RWPE1 (cell line): ENCODE measurements at places on chromosomes 5 and 9.

- no peak for DNase-seq
These were observed 290.1 kb downstream of the AGTPBP1 start for GRCh38 chr9:85451680-85452079.

GRCh38 chr5:34522599-34523386 is 133.3 kb upstream of the RAI14 start:
- peak; percentile 71 for DNase-seq

- DNase-seq: no peak
These were observed 460.0 kb upstream of the BRINP1 start for GRCh38 chr9:119829186-119829585.

- DNase-seq: no peak
These were observed 137.5 kb downstream of the CPLANE1 start for GRCh38 chr5:37111426-37112382.

DNA sequence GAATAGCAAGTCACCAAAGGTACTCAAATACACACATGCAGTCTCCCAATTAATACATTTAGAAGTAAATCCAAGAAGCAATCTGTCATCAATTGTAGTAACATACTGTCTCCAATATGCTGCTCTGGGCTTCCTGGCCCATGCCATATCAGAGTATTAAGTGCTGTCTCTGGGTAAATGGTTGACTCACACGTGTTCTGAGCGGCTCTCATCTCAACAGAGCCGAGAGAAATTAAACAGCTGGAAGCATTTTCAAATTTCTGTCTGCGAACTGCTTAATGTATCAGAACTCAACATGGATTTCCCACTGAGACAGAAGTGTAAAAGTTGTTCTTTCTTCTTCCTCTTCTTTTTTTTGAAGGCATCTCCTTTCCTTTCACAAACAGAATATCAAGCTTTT is 247.3 kb upstream of the TAS2R1 start:
- no peak for DNase-seq

- no peak for DNase-seq
These were observed 138.3 kb downstream of the PAX5 start for GRCh38 chr9:36895744-36896260.

DNA sequence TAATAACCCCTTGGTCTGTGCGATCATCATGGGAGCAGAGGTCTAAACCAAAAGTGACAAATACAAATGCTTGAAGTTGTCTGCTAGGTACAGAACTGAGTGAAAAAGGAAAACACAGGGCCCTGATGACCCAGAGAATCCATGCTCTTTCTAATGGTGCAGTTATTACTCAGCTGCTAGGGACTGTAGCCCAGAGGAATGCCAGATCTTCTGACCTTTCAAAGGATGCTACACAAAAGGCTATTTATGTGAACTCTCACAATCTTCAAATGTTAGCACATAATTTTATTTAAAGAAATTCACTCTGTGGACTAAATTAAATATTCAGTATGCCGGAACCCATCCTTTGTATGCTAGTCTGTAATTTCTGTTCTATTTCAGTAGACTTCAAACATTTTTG is 79.9 kb downstream of the PRR16 start:
- DNase-seq: no peak

- no peak for DNase-seq
These were observed 2.1 kb upstream of the TLX3 start for GRCh38 chr5:171306781-171307591.

DNA sequence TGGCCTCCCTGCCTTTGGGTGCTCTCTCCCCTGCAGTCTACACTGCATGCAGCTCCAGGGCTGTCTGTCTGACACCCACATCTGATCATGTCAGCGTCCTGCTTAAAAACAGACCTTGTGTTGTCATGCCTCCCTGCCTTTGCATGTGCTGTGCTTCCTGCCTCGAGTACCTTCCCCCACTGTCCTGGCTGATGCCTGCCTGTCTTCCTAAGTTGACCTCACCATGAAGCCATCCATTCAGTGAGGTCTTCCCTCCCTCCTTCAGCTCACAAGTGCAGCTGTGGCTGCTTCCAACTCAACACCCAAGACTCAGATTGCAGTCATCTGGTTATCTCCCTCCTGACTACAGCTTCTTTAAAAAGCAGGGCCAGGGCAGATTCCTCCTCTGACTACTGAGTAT is 5.5 kb downstream of the ANGPTL2 start:
- no peak for DNase-seq

DNA sequence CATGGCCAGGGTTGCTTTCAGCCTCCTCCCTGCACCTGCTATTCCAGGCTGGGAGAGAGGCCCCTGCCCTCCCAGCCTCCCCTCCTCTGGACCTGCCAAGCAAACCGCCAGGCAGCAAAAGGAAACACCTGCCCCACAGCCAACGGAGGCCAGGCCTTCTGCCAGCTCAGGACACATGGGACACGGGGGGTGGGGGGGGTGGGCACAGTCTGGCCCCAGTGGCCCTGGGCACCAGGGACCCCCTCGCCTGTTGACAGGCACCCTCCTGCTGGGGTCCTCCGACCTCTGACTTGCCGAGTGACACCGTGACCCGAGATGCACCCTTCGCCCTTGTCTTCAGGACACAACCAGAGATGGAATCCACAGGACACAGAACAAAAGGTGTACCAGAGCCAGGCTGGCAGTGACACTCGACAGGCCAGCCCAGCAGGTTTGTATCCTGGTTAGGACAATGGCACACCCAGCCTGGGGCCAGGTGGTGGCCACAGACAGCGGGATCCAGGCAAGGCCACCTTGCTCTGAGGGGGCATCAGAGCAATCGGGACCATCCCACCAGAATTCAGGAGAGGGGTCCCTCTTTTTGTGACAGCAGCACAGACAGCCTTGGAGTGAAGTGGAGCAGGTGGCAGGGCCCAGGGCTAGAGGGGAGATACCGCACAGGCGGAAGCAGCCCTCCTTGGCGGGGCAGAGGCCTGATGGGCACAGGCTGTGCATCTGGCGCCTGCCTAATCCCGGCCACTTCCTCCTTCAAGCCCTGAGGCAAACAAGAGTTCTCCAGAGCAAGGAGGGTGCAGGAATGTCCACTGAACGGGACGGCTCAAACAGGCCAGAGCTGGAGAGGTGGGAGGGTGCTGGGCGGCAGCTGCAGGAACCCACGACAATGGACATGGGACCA is 1.3 kb upstream of the TMEM210 start:
- no peak for DNase-seq

GRCh38 chr9:84340535-84340934 is at the start of gene SLC28A3:
Gene SLC28A3, minus strand, starts transcription at chr9:84340758. Its CDS starts 125 bp downstream, at chr9:84340633.
- DNase-seq: no peak

GRCh38 chr5:1564824-1565736 is 41.3 kb upstream of the LPCAT1 start:
- no peak for DNase-seq

- DNase-seq: peak; percentile 5
These were observed 103.1 kb upstream of the ISL1 start for GRCh38 chr5:51279983-51280706.

DNA sequence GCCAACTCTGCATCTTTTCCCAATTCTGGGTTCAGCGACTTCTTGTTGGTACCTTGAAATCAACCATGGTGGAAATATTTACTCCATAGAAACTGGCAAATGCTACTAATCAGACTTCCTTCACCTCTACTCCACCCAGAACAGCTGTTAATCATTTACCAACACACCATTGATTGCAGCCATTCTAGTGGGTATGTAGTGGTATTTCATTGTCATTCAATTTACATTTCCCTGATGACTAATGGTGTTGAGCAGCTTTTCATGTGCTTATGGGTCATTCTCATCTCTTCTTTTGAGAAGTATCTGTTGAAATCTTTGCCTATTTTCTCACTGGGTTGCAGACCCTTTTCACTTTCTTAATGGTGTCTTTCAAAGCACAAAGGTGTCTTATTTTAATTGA is 122.4 kb upstream of the MSX2 start:
- no peak for DNase-seq

DNA sequence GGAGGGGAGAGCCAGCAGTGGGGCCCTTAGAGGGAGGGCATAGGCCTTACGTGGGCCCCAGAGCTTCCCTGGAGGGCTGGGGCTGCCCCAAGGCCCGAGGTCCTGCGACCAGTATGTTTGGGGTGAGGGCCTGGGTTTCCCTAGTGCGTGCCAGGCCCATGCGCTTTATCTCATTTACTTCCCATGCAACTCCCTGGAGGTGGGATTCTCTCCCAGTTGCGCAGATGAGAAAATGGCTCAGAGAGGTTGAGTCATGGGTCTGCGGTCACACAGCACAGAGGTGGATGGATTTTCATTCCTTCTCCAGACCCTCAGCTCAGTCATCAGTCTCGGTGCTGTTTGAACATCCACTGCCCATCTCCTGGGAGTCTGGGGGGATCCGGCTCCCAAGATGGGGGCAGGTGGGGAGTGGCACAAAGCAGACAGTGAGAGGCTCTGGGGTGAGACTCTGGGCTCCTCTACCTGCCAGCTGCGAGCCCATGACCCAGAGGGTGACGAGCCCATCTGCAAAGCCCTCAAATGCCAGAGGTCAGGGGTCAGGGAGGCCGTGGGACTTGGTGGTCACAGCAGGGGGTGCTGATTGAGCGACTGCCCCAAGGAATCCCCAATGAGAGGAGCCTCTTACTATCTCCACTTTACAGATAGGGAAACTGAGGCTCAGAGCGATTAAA is 171.2 kb downstream of the GAPVD1 start:
- no peak for DNase-seq

- DNase-seq: peak; percentile 30
These were observed 55.2 kb downstream of the NFIB start for GRCh38 chr9:14258660-14259239.

DNA sequence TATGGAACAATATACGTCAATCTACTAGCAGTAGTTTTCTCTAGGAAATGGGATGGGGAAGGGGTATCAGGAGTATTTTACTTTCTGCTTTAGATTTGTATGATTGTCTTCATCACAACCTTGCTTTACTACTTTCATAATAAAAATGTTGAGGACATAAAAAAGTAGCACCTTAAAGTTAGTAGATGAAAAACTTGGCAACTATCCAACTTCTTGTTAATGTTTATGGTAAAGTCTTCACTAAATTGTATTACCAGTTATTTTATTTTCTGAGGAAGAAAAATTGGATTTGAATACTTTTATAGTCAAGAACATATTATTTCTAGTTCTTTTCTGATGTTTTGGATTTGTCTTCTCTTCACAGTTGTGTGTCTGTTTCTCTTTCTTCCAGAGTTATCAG is 372.1 kb downstream of the ARRDC3 start:
- DNase-seq: no peak

DNA sequence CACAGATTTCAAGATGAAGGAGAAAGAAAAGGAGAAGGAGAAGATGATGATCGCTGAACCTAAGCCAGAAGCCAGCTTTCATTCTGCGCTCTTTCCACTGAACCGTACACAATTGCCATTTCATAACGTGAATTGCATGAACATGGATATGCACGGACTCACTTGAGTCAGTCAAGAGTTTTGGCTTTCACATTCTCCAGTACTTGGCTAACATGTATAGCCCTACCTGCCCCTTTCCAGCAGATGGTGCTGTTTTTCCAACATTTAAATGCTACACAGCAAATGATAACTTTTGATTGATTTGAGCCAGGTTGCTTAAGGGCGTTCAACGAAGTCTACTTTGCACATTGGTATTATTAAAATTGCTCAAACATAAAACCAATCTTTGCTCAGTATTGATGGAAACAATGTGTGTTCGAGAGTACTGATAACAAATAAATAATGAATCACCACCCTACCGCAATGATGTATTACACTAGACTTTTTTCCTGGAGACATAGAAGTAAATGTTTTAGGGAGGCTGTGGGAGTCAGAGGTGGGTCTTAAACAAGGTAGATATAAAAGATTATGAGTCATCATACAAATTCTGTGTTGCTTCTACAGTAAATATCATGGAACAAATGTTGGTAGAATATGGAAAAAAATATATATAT is 196.4 kb downstream of the TRPM3 start:
- DNase-seq: peak; percentile 74

DNA sequence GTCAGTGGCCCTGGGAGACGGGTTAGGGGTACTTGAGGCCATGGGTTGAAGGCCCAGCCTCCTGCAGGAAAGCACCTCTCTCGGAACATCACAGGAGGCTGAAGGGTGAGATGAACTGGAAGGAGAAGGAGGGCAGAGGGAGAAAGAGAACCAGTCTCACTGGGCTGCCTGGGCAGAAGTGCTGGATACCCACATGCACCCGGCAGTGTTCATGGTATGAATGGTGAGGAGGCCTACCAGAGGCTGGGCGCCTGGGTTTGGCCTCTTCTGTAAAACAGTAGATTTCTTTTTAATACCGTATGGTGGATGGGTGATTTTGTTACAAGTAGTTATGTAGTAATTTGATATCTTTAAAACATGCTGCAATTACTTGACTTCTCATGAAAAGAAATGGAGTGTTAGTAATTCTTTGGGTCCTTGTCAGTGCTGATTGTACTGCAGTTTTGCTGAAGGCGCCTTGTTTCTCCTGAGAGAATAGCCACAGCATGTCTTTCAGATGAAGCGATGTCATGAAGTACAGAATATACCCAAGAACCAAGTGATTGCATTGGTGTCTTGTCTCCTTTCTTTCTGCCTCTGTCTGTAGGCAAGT is 258.6 kb downstream of the FANCC start:
- DNase-seq: no peak

DNA sequence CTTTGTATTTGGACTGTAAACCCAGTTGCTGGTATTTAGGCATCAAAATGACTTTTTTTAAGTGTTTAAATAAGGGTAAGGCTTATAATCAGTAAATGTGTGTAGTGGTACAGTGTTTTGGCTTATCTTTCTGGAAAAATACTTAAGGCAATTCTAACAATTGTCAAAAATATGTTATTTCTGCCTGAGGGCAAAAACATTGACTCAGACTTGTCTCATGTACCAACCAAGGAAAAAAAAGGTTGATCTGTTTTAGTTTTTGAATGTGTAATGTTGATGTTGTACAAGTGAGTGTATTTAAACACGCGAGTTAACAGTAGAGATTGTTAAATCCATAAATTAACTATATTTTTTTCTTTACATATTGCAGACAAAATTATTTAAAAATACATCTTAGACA is 277.8 kb upstream of the TYRP1 start:
- no peak for DNase-seq

DNA sequence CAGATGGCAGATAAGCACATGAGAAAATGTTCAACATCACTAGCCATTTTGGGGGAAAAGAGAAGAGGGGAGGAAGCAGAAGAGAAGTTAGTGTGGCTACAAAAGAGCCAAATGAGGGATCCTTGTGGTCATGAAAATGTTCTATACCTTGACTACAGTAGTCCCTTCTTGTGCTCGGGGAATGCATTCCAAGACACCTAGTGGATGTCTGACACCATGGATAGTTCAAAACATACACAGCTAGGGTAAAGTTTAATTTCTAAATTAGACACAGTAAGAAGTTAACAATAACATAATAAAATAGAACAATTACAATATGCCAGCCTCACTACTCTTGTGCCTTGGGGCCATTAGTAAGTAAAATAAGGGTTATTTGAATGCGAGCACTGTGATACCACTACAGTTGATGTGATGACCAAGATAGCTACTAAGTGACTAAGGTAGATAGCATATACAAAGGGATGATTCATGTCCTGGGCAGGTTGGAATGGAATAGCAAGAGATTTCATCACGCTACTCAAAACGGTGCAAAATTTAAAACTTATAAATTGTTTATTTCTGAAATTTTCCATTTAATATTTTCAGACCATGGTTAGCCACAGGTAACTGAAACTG is 344.1 kb downstream of the NR2F1-AS1 start:
- peak; percentile 79 for DNase-seq

- no peak for DNase-seq
These were observed 32.9 kb downstream of the FRMD3 start for GRCh38 chr9:83505282-83505681.

GRCh38 chr5:142364251-142365145 is 39.7 kb upstream of the SPRY4 start:
- peak; percentile 94 for DNase-seq
